Ovary (tissue), 10 donors: ENCODE measurements at places on chromosomes 16 and 17. TPM values are rescaled to one million over a fixed set of nuclear protein-coding genes. Genes with fewer than 3 reads are reported as not detected.

- DNase-seq = no peak
Measured at GRCh38 chr17:72145562-72145961, 24.7 kb downstream of the SOX9 start.

- no peak for DNase-seq
Measured at GRCh38 chr17:44898768-44899073, 524 bp downstream of the EFTUD2 start.

- no peak for DNase-seq
Measured at GRCh38 chr17:17416400-17417360, 60.1 kb upstream of the MED9 start.

- DNase-seq = peak; percentile 44
Measured at GRCh38 chr17:40309031-40309948, at the start of gene RARA. Gene RARA (plus strand): TSS chr17:40309180. CDS start chr17:40331219, 22,039 bp downstream.

DNA sequence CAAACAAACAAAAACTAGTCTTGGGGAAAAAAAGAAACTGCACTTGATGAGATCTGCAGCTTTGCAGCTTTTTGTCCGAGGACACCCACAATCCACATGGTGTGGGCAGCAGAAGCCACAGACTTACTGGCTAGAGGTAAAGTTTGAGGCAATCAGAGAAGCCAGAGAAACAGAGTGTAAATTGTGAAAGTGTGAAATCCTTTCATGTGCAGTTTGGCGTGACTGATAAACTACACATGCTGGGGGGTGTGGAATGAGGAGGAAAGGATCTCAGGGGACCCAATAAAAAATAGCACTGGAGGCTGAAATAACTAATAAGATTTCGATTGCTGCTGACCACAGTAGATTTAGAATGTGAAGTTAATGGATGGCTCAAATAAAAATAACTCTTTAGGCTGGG is 42.4 kb upstream of the HOXB13 start:
- DNase-seq = no peak

Gene TMEM238L
- not detected for polyA plus RNA-seq

- no peak for DNase-seq
Measured at GRCh38 chr17:9985646-9986045, 80.6 kb upstream of the RCVRN start.

DNA sequence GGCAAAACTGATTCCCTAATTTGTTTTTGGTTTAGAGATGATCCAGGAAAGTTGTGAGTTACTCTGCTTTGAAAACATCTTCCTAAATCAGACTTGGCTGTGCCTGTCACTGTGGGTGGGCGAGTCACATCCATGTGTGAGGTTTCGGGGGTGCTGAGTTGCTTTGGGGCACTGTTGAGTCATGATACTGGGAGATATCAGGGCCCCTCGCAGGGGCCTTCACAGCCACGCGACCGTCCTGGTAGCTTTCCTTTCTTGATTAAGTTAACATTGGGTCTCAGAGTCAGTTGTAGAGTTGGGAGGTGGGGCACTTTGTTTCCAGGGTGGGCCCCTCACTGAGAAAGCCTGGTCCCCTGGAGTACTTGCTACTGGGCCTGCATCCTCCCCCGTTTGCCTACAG is 58.3 kb upstream of the LGALS9 start:
- DNase-seq = no peak

Gene GRAP
- polyA plus RNA-seq = 1.9 TPM

DNA sequence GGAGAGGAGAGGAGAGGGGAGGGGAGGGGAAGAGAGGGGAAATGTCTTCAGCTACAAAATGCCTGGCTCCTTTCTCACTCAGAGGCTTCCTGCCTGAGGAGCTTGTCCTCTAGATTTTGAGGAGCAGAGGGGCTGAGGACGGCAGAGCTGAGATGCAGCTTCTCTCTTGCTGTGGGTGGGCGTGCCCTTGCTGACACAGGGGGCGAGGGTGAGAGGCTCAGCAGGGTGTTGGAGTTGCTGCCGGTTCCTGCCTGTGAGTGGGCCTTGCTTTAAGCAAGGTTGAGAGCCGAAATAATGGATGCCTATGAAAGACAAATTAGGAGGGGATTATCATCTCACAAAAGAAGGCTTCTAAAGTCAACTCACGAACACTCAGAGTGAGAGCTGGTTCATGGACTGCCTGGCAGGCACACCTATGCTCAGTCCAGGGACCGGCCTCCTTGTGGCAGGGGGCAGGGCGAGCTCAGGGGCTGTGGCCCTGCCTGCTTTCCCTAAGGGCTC is 215.6 kb downstream of the MSI2 start:
- no peak for DNase-seq

GRCh38 chr17:45129940-45130680 is 2.2 kb downstream of the PLCD3 start:
- DNase-seq = no peak

DNA sequence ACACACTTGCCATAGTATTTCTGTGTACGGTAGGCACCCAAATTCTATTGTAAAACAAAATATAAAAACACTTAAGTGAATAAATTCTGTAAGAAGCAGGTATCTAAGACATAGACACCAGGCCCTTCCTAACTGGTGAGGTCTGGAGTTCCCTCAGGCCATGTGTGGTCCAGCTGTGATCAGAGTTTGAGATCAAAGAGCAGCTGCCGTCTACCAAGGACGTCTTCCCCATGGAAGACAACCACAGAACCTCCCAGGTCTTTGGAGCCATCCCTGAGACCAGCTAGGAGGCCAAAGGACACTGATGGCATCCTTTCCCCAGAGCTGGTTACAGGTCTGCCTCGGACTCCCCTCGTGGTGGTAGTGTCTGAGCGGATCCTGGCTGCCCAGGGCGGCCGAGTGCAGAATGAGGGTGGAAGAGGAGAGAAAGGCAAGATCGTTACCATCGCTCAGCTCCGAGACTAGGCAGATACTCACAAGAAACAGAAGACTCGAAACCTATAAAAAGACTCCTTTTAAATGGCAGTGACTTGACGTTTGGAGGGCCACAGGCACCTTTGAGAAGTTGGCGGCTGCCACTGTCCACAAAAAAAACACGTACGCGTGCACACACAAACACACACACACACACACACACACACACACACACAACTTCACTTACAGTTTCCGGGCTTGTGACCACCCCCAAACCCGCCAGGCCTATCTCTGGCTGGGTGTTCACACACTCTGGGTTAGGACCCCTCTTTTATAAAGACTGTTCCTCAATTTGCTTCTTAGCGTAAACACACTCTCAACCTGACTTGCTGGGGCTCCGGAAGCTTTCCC is 7.5 kb downstream of the TIMP2 start:
- DNase-seq = no peak

DNA sequence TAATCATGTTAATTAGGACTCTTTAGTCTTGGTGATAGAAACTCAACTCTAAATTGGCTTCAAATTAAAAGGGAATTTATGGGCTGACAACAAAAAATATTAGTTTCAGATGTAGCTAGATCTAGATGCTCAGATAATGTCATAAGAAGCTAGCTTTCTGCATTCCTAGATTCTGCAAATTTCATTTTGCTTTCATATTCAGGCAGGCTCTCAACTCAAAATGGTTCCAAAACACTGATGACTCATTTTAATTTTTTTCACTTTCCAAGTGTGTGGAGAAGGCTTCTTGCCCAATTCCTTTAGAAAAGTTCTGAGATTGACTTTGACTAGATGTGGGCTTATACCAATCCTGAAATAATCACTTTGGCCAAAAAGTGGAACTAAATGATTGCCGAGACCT is 236.7 kb upstream of the GOT2 start:
- DNase-seq = no peak

DNA sequence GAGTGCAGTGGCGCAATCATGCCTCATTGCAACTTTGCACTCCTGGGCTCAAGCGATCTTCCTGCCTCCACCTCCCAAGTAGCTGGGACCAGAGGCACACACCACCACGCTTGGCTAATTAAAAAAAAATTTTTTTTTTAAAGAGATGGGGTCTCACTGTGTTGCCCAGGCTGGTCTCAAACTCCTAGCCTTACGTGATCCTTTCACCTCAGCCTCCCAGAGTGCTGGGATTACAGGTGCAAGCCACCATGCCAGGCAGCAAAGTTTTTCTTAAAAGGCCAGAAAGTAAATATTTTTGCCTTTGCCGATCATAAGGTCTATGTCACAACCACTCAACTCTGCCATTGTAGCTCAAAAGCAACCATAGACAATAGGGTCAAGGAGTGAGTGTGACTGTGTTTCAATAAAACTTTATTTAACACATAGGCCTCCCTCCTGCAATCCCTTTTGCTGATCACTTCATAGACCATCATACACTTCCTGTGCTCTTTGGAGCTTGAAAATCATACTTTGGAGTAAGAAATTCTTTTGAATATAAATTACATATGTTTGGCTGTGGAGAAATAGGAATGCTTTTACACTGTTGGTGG is 48.6 kb downstream of the PITPNC1 start:
- DNase-seq = no peak

Gene ST6GALNAC1
- polyA plus RNA-seq = 3.6 TPM
